Common myeloid progenitor, CD34-positive (primary cell): ENCODE measurements at places on chromosomes 3 and 15.
A peak's percentile ranks its signal among the peaks of the same experiment; 100 is the strongest.

DNA sequence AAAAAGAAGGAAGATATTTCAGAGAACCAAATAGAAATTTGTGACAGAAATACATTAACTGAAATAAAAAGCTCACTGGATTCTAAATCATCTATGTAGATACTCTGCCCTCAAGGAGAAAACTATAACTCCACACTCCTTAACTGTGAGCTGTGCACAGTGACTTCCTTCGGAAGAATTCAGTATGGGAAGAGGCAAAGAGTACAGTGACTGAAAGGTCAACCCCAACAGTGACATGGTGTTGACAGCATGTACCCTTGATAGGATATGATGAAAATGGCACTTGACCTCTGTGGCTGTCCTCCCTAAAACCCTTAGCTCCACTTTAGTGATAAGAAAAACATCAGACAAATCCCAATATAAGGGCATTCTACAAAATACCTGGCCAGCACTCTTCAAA lies 165.5 kb downstream of the ATP10A start:
- no peaks in the 10 kb centered on the region for H3K4me1 ChIP-seq
- H3K27ac ChIP-seq: no peak overlapping the region
- H3K4me3 ChIP-seq: no peak overlapping the region
- H3K27me3 ChIP-seq: no peaks in the 10 kb centered on the region
- no peak for DNase-seq

DNA sequence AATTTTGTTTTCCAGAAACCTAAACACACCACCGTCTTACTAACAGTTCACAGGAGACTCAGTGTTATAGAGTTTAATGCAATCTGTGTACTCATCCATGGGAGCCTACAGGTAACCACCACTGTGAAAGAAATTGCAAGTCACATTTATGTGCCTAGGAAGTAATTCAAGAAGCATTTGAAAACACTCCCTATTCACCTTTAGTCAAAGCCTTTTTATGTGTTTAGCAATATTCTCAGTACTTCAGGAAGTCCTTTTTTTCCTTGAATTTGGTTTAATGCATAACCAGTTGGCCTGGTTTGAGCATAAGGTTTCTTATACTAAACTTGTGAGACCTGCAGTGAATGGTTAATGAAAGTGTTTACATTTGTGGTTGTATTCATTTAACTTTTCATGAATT lies 346.1 kb downstream of the CHST2 start:
- H3K36me3 ChIP-seq: no peaks in the 10 kb centered on the region
- no peak for DNase-seq
- H3K4me3 ChIP-seq: no peak overlapping the region
- no peaks in the 10 kb centered on the region for H3K4me1 ChIP-seq
- no peak overlapping the region for H3K27ac ChIP-seq

DNA sequence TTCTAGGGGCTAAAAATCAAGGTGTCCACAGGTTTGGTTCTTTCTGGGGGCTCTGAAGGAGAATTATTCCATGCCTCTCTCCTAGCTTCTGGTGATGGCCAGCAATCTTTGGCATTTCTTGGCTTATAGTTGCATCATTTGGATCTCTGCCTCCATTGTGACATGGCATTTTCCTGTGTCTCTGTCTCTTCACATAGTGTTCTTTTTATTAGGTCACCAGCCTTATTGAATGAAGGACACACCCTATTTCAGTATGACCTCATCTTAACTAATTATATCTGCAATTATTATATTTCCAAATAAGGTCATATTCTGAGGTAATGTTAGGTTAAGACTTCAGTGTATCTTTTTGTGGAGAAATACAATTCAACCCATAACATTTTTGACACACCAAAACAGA lies 3.2 kb upstream of the GBE1 start:
- DNase-seq: no peak
- H3K27me3 ChIP-seq: no peaks in the 10 kb centered on the region
- peaks cover 24% of the 10 kb centered on the region for H3K4me1 ChIP-seq
- H3K36me3 ChIP-seq: no peaks in the 10 kb centered on the region
- H3K27ac ChIP-seq: no peak overlapping the region

- DNase-seq: peak; percentile 11
- no peak overlapping the region for H3K27ac ChIP-seq
- no peak overlapping the region for H3K4me3 ChIP-seq
- no peaks in the 10 kb centered on the region for H3K36me3 ChIP-seq
- no peaks in the 10 kb centered on the region for H3K4me1 ChIP-seq
Observed at GRCh38 chr3:123651449-123652341, 66.8 kb upstream of the HACD2 start.

GRCh38 chr3:10345911-10346310 lies 25.0 kb upstream of the SEC13 start:
- no peak for DNase-seq
- no peak overlapping the region for H3K27ac ChIP-seq
- no peaks in the 10 kb centered on the region for H3K4me1 ChIP-seq
- no peak overlapping the region for H3K4me3 ChIP-seq
- H3K27me3 ChIP-seq: no peaks in the 10 kb centered on the region
